ENCODE measurements at places on chromosomes 4 and X. TPM values are rescaled to one million over a fixed set of nuclear protein-coding genes. Genes with fewer than 3 reads are reported as not detected.

DNA sequence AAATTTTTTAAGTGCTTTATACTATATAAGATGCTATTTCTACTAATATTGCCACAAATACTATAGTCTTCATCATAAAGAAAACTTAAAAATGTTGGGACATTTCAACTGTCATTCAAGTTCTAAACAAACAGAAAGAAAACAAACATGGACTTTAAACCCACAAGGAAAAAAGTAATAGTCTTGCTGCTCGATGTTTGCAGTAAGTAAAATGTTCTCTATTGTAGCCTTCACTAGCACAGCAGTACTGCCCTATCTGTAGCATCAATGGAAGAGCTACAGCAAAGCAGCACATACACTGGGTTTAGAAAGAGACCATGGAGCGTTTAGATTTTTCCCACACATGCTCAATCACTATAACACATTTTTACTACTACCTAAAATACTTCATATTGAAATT, 146.8 kb downstream of the KLHL13 start:
- H3K27ac ChIP-seq: no peak overlapping the region
- no peaks in the 10 kb centered on the region for H3K4me1 ChIP-seq
- H3K27me3 ChIP-seq: no peaks in the 10 kb centered on the region
- no peak overlapping the region for H3K4me3 ChIP-seq

DNA sequence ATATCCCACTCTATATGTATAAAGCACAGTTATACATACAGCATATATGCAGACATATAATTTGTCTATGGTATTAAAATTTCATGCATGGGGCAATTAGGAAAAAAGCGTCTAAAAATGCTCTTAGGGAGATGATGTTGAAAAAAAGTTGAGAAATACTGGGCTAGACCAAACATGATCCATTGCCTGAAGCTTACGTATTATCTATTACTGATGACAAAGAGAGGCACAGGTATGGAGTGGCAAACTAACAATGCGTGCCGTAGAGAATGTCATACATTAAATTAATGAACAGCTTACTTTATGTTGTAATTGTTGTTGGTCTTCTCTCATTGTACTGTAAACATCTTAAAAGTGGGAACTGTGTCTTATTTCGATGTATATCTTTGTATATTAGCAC, 13.9 kb downstream of the RHOH start:
- no peaks in the 10 kb centered on the region for H3K27me3 ChIP-seq
- DNase-seq: no peak
- H3K4me1 ChIP-seq: no peaks in the 10 kb centered on the region
- H3K4me3 ChIP-seq: no peak overlapping the region
- no peak overlapping the region for H3K27ac ChIP-seq

DNA sequence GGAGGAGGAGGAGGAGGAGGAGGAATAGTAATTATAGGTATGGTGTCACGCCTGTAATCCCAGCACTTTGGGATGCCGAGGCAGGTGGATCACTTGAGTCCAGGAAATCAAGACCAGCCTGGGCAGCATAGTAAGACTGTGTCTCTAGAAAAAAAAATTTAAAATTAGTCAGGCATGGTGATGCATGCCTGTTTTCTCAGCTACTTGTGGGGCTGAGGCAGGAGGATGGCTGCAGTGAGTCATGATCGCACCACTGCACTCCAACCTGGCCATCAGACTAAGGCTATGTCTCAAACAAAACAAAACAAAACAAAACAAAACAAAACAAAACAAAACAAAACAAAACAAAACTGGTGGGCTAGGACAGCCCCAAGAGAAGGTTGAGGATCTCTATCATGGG, 3.0 kb downstream of the STARD8 start:
- H3K4me3 ChIP-seq: no peak overlapping the region
- no peak overlapping the region for H3K27ac ChIP-seq
- DNase-seq: no peak
- H3K27me3 ChIP-seq: no peaks in the 10 kb centered on the region
- no peaks in the 10 kb centered on the region for H3K36me3 ChIP-seq

DNA sequence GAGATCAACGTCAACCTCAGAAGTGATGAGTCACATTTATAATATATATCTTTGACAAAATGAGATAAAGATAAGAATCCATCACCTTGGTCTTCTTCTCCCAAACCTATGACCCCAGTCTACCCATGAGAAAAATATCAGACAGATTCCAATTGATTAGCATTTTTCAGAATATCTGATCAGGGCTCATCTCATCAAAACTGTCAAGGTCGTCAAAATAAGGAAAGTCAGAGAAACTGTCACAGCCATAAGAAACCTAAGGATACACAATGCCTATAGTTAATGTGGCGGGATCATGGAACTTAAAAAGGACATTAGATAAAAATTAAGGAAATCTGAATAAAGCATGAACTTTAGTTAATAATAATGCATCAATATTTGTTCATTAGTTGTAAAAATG, 374.1 kb downstream of the FAT4 start:
- H3K4me1 ChIP-seq: no peaks in the 10 kb centered on the region
- DNase-seq: no peak
- H3K27ac ChIP-seq: no peak overlapping the region
- no peaks in the 10 kb centered on the region for H3K27me3 ChIP-seq

DNA sequence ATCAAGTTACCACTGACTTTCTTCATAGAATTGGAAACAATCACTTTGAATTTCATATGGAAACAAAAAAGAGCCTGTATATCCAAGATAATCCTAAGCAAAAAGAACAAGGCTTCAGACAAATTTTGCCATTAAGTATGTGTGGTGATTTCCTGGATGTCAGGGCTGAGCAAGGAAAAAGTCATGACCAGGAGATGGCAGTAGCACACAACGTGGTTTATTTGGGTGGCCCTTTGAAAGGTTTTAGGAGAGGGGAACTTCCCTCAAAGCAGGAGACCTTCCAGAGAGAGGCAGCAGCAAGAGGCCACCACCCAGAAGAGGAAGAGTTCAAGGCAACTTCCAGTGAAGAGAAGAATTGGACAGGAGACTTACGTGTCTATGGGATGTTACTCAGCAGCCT, 18.1 kb upstream of the ZXDB start:
- H3K27ac ChIP-seq: no peak overlapping the region
- no peaks in the 10 kb centered on the region for H3K27me3 ChIP-seq
- H3K4me3 ChIP-seq: no peak overlapping the region
- H3K4me1 ChIP-seq: no peaks in the 10 kb centered on the region

DNA sequence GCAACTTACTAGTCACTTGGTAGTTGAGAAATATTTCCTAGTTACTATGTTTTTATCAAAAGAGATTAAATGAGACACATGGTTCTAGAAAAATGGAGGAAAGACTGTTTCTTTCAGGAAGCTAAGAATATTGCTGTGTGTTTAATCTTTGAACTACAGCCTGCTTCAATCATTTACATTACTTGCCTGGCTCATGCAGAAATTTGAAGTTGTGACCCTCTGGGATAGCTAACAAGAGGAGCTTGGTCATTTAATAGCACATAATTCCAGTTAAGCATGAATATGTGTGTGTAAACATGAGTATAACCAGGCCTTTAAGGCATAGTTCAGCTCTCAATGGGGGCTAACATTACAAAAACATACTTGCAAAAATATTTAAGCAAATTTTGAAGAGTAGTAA, 44.6 kb upstream of the SLC25A4 start:
- no peak overlapping the region for H3K27ac ChIP-seq
- peaks cover 15% of the 10 kb centered on the region for H3K27me3 ChIP-seq
- DNase-seq: no peak

- no peak for DNase-seq
- no peaks in the 10 kb centered on the region for H3K4me1 ChIP-seq
- H3K27ac ChIP-seq: no peak overlapping the region
- no peaks in the 10 kb centered on the region for H3K36me3 ChIP-seq
- H3K27me3 ChIP-seq: peaks cover 4% of the 10 kb centered on the region
- no peak overlapping the region for H3K4me3 ChIP-seq
These were observed 35.7 kb upstream of the APLN start for GRCh38 chrX:129690435-129690834.

DNA sequence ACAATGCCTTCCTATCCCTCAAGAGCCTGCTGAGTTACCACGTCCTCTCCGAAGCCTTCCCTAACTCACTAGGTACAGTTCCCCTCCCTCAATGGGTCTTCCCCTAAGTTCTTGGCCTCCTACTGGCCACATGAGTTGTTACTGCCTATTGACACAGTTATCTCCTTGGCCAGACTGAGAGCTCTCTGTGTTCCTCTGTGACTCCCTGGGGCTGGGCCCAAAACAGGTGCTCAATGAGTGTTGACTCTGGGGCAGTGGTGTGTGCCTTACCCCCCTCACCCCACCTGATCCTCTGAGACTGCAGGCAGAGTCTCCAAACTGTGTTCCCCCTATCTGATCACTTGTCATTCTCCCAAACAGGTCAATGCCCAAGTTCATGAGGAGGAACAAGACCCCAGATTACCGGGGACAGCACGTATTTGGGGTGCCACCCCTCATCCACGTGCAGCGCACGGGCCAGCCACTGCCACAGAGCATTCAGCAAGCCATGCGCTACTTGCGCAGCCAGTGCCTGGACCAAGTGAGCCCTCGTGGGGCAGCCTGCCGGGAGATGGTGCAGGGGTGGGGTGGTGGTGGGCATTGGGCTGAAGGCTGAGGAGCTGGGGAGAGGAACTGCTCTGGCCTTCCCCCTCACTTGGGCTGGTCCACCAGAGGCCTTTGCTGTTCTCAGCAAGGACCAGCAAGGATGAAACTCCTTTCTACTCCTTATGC, 72.6 kb downstream of the STARD8 start:
- no peaks in the 10 kb centered on the region for H3K4me1 ChIP-seq
- H3K27me3 ChIP-seq: no peaks in the 10 kb centered on the region
- H3K36me3 ChIP-seq: peaks cover 10% of the 10 kb centered on the region
- H3K4me3 ChIP-seq: no peak overlapping the region
- no peak overlapping the region for H3K27ac ChIP-seq

- no peak overlapping the region for H3K27ac ChIP-seq
- H3K4me3 ChIP-seq: no peak overlapping the region
These were observed 7.1 kb upstream of the CXCL5 start for GRCh38 chr4:74005528-74005927.

- H3K36me3 ChIP-seq: peaks cover 3% of the 10 kb centered on the region
- H3K27me3 ChIP-seq: no peaks in the 10 kb centered on the region
- no peak overlapping the region for H3K27ac ChIP-seq
- peaks cover 17% of the 10 kb centered on the region for H3K4me1 ChIP-seq
- H3K4me3 ChIP-seq: no peak overlapping the region
These were observed 52.6 kb downstream of the RGS12 start for GRCh38 chr4:3345384-3345783.

GRCh38 chr4:53598901-53599300, 7.6 kb upstream of the LNX1 start:
- DNase-seq: no peak
- H3K36me3 ChIP-seq: no peaks in the 10 kb centered on the region
- H3K4me1 ChIP-seq: peaks cover 6% of the 10 kb centered on the region
- no peaks in the 10 kb centered on the region for H3K27me3 ChIP-seq
- no peak overlapping the region for H3K4me3 ChIP-seq

DNA sequence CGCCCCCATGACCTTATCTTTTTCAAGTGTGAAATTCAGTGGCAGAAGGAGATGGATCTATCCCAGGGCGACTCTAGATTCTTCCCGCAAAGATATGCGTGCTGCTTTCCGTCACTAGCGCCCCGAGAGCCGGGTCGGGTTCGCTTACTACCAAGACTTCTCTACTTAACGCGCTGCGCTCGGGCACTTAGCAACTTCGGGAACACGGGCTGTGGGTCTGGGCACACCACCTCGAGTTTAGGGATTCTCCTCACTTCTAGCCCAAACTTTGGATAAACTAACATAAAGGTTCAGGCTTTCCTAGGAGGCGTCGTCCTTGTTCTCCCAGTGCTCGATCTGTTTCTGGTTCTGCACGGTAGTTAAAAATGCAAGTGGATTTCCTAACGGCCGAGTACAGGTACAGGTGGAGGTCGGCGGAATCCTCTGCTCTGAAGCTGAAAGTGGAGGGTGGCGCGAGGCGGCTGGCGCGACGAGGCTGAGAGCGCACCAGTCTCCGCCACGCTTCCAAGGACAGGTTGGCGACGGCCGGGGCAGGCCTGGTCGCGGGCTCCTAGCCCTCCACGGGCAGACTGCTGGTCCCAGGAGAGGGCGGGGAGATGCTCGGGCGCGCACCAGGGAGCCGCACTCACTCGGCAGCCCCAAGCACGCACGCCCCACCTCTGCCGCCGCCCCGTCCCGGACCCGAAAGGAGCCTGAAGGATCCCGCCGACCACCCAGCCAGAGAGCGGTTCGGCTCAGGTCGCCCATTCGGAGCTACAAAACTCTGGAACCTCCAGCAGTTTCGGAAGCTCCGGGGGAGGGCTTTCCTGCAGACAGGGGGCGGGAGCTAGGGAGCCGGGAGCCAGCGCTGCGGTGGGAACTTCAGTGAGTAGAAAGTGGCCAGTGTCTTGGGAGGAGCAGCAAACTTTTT, 100.8 kb upstream of the TENM3 start:
- DNase-seq: peak; percentile 96
- peak overlapping the region; percentile 40 for H3K27ac ChIP-seq
- H3K27me3 ChIP-seq: no peaks in the 10 kb centered on the region

GRCh38 chr4:113483131-113483530, 278.4 kb downstream of the CAMK2D start:
- no peak overlapping the region for H3K4me3 ChIP-seq
- no peaks in the 10 kb centered on the region for H3K4me1 ChIP-seq
- H3K27ac ChIP-seq: no peak overlapping the region
- no peak for DNase-seq

DNA sequence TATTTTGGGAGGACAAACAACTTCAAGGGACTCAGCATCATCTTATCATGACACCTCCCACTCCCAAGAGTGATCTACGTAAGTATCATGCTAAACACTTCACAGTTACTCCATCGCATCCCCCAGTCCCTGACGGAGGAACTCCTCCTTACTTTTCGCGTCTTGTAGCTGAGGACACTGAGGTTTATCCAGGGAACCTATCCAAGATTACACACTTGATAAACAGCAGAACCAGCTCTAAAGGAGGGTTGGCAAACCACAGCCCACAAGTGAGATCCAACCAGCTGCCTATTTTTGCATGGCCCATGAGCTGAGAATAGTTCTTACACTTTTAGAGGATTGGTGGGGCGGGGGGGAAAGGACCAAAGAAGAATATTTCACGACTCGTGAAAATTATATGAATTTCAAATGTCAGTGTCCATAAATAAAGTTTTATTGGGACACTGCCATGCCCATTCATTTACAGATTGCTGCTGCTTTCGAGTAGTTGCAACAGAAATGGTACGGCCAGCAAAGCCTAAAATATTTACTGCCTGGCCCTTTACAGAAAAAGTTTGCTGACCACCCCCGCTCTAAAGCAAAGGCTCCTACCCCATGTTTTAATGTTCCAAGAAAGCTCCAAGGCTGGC, 47.8 kb downstream of the SEPSECS start:
- H3K4me1 ChIP-seq: peaks cover 24% of the 10 kb centered on the region
- H3K27ac ChIP-seq: no peak overlapping the region
- peak; percentile 36 for DNase-seq
- no peaks in the 10 kb centered on the region for H3K36me3 ChIP-seq

GRCh38 chr4:133596459-133596858, 447.4 kb downstream of the PCDH10 start:
- H3K27ac ChIP-seq: no peak overlapping the region
- H3K27me3 ChIP-seq: no peaks in the 10 kb centered on the region
- H3K4me3 ChIP-seq: no peak overlapping the region

- H3K4me3 ChIP-seq: no peak overlapping the region
- no peaks in the 10 kb centered on the region for H3K36me3 ChIP-seq
- peaks cover 43% of the 10 kb centered on the region for H3K27me3 ChIP-seq
These were observed 113.3 kb upstream of the ATP6AP2 start for GRCh38 chrX:40467454-40467853.

- H3K4me1 ChIP-seq: no peaks in the 10 kb centered on the region
- no peak overlapping the region for H3K4me3 ChIP-seq
- H3K27ac ChIP-seq: no peak overlapping the region
- DNase-seq: no peak
- H3K36me3 ChIP-seq: no peaks in the 10 kb centered on the region
These were observed 112.5 kb upstream of the BMP3 start for GRCh38 chr4:80918004-80918403.

Gene GABRE
- total RNA-seq: 32.1 TPM

Gene CTPS2
- 8.0 TPM for total RNA-seq

Gene PPEF2
- not detected for total RNA-seq

Gene TCEAL2
- not detected for total RNA-seq

Data from osteoblast (primary cell).